ENCODE measurements at places on chromosomes 5 and 9.

DNA sequence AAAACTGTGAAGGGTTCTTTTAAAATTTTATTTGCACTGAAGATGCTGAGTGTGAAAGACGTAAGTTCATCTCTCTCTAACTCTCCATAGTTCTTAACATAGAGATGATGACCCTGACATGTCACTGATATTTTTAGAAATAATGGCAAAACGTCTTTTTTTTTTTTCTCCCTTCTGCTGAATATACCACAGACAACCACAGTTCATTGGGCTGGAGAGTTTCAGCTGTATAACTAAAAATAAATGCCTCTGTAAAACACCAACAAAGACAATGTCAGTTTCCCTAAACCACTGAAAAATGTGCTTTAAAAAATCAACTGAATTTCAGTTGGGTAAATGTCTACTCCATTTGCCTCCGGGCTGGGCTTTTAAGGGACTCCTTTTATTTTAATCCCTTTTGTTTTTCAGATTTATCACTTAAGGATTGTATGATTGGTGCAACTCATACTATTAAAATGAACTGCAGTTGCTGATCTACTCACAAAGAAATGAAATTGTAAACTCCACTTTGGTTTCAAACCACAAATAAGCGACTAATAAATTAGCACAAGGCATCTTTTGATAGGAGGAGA, 830.9 kb upstream of the WWC1 start:
- no peak for DNase-seq

GRCh38 chr5:133827830-133828229, 140.6 kb downstream of the C5orf15 start:
- no peak for DNase-seq

GRCh38 chr5:17794201-17794600, 159.9 kb downstream of the TAF11L14 start:
- DNase-seq, result no peak

- DNase-seq, result no peak
These were observed 169.7 kb upstream of the MAST4 start for GRCh38 chr5:66426259-66427138.

DNA sequence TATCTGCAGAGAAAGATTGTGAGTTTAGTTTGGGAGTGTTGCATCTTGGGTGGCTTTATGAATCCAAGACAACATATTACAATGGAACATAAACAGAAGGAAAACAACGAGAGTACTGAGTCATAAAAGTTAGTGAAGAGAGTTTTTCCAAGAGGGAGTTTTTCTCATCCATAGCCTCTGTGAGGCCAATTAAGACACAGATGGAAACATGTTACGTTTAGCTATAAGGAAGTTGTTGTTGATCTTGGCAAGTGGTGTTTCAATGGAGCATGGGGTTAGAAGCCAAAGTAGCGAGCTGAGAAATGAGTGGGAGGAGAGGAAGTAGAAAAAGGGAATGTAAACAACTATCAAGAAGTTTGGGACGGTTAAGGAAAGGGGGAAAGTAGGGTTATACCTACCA, 53.3 kb upstream of the SPATA31D4 start:
- no peak for DNase-seq

DNA sequence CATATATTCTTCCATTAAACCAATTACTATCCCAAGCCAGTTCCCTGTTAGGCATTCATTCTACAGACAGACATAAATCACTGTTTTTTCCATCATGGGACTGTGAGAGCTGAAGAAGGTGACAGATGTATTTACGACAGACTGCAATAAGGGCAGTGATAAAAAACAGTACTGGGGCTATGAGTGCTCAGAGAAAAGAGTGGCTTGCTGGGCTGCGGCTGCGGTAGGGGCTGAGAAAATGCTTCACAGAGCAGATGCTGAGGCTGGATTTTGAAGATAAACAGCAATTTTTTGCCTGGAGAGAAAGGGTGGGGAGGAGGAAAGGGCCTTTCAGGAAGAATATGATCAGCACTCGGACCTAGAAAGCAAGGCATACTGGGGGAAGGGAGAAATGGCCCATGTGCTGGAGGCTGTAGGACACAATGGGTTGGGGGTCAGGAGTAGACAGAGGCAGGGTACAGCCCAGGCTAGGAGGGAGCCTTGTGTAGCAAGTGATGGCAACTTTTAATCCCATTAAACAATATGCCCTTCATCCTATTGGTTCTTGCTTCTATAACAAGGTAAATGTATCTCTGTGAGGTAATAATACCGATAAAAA, 279.3 kb downstream of the ASTN2 start:
- DNase-seq, result no peak

DNA sequence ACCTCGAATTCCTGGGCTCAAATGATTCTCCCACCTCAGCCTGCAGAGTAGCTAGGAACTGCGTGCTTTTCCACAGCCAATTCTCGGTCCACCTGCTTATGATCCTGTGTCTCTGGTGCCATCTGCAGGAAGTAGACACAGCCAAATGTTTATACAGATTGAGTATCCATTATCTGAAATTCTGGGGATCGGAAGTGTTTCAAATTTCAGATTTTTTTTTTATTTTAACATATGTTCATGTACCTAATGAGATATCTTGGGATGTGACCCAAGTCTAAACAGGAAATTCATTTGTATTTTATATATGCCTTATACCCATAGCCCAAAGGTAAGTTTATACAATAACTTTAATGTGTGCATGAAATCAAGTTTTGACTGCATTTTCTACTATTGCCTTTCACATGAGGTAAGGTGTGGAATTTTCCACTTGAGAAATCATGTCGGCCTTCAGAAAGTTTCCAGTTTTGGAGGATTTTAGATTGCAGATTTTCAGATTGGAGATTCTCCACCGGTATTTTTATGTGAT, 89.5 kb downstream of the ESM1 start:
- peak; percentile 7 for DNase-seq

DNA sequence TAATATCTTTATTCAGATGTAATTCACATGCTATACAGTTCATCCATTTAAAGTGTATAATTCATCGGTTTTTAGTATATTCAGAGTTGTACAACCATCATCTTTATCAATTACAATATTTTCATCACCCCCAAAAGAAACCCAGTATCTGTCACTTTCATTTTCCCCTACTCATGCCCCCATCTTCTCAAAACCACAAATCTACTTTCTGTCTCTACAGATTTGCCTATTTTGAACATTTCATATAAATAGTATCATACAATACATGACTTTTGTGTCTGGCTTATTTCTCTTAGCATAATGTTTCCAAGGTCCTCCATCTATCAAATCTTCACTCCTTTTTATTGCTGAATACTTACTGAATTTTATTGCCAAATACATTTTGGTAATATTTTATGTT, 305.1 kb upstream of the SGCD start:
- DNase-seq, result no peak

DNA sequence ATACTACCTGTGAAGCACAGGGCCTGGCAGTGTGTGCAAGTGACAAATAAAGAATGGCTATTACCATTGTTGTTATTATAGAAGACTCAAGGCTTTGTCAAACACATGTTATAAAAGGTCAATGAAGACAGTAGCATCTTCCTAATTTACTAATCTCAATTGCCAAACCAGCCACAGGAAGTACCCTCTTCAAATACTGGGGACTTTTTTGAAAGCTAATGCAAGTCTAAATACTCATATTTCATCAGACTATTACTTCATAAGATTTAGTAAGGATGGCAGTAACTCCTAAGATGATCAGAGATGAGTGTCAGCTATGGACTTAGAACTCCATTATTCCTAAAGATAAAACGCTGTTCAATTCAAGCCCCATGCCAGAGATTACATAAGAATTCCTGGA, 43.0 kb downstream of the GNAQ start:
- no peak for DNase-seq

- no peak for DNase-seq
These were observed 35.7 kb downstream of the SECISBP2 start for GRCh38 chr9:89353989-89354388.

GRCh38 chr5:7261049-7261448, 134.9 kb upstream of the ADCY2 start:
- DNase-seq, result no peak

DNA sequence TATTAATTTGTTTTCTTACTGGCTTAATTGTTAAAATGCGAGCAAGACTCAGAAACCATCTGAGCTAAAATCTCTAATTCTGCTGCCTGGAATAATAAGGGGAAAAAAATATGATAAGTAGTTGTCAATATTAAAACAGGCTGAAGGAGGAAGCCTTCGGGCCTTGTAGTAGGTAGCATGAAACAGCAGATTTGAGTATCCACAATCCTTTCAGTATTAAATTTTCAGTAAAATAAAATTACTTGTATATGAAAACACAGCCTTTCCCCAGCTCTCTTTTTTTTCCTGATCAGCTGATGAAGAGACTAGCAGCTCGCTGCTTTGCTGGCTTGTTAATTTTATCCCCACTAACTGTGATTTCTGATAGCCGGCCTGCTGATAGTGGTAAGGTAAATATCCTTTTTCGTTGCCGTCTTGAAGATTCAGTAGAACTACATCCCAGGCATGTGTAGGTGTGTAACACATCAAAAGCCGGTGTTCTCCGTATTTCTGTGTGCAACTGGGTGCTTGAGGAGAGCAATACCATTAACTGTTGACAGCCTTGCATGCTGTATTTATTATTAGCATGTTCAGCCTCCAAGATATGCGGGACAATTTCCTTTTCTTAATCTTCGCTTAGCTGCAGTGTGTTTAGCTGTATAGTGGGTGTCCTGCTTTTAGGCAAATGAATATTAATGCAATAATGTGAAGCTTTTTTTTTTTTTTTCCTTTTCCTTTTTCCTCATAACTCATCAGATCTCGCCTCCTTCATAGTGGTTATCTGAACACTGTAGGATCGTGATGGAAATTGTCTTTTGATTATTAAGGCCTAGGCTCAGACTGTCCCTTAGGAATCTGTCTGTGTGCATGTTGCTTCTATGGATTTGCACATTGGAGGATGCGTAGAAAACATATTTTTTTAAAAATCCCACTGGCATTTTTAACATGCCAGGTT, 144.6 kb downstream of the SMARCA2 start:
- DNase-seq, result peak; percentile 56

DNA sequence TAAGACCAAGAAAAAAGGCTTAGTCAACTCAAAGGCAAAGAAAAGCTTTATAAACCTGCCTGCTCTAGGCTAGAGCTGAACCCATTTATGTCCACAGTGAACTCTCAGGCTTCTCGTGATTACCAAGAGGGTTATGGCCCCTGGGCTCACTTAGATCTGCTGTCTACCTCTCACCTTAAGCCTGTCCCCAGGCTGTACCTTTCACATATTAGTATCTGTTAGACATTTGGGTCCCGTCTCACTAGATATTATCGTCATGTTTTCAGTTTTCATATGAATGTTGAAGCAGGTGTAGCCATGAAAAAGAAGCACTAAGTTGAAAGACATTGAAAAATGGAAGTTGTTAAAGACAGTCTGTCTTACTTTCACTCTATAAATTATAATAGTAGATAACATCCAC, 75.2 kb upstream of the COX7C start:
- DNase-seq, result no peak

DNA sequence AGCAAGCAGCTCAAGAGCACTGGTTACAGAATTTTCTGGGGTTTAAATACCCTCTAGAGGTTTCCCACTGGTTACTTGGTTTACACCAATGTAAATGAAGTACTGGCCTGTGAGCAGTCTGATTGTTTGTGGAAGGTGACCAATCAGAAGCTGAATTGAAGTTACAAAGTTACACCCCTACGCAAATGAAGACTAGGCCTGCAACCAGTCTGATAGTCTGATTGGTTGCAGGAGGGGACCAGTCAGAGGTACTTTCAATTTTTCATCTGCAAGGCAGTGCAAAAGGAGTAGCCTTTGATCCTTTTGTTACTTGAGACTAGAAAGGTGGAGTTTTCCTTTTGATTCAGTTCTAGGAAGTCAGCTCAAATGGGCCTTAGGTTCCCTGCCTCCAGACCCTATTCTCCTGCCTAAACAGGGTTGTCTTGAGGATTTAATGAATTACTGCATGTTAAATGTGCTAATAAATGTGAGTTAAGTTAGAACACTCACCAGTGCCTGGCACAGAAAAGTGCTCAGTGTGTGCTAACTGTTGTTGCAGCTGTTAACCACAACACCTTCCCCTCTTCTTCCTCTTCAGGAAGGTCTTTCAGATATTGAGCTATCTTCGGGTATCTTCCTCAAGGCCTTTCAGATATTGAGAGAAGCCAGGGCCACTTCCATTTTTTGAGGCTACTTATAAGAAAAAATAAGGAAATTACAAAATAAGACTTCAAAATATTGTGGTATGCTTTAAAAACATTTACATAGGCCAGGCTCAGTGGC, 32.1 kb upstream of the CLINT1 start:
- DNase-seq, result no peak

DNA sequence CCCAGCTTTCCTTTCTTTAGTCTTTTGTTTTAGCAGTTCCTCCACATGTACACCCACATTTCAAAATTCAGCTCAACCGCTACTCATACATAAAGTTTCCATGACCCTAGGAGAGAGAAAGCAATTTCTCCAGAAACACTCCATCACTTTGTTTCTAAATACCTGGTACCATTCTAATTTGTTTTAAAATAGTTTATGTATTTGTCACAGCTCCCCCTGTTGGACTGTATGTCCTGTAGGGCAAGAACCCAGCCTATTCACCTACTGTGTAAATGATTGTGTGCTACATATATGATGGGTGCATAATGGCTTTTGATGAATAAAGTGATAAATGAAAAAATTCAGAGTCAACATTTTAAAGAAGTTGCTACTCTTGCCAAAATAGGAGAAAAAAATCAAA, 139.1 kb downstream of the COX7C start:
- DNase-seq, result no peak

DNA sequence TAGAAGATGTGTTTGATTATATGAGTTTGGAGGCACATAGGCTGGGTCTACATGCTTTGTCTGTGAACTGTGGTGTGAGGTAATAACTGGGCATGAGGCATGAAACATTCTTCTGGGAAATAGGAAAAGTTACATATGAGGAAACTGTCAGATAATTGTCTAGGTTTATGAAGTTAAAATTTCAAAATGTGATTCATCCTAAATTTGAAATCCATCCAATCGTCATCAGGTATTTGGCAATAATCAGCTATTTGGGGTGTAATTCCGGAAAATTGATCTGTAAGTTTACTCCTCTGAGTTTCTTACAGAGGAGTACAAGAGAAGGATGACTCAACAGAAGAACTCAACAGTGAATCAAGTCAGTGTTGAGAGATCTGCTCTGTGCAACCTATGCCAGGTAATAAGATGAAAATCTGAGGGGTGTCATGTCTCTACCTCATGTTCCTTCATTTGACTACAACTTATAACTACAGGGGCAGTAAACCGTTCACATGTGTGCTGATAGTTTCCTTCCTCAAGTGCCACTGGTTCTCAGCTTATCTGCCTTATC, 1171.6 kb upstream of the CDH18 start:
- no peak for DNase-seq

- no peak for DNase-seq
These were observed 455 bp downstream of the KIF20A start for GRCh38 chr5:138179277-138179857.
